ENCODE measurements at places on chromosomes 6 and 20.
A peak's percentile ranks its signal among the peaks of the same experiment; 100 is the strongest.

GRCh38 chr20:3771552-3772058, 4.1 kb upstream of the ADISSP start:
- DNase-seq: no peak

GRCh38 chr6:48610846-48611245, 499.8 kb upstream of the PTCHD4 start:
- no peak for DNase-seq

- no peak for DNase-seq
Observed at GRCh38 chr6:74467533-74468215, 738.2 kb downstream of the COL12A1 start.

DNA sequence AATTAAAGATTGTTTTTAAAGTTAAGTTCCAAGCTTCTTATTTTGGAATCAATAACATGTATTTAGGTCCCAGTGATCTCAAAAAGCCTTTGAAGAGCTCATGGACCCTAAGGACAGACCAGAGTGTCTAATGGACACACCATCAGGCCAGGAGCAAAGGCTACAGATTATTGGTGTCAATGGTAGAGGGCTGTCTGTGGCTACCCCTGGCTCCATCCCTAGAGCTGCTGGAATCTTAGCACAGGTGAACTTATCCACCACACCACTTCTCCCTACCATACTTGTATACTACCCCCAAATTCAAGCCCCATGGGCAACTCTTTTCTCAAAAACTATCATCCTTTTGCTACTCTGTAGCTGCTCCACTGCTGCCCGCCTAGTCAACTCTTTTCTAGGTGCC, 79.4 kb upstream of the BEND6 start:
- no peak for DNase-seq

DNA sequence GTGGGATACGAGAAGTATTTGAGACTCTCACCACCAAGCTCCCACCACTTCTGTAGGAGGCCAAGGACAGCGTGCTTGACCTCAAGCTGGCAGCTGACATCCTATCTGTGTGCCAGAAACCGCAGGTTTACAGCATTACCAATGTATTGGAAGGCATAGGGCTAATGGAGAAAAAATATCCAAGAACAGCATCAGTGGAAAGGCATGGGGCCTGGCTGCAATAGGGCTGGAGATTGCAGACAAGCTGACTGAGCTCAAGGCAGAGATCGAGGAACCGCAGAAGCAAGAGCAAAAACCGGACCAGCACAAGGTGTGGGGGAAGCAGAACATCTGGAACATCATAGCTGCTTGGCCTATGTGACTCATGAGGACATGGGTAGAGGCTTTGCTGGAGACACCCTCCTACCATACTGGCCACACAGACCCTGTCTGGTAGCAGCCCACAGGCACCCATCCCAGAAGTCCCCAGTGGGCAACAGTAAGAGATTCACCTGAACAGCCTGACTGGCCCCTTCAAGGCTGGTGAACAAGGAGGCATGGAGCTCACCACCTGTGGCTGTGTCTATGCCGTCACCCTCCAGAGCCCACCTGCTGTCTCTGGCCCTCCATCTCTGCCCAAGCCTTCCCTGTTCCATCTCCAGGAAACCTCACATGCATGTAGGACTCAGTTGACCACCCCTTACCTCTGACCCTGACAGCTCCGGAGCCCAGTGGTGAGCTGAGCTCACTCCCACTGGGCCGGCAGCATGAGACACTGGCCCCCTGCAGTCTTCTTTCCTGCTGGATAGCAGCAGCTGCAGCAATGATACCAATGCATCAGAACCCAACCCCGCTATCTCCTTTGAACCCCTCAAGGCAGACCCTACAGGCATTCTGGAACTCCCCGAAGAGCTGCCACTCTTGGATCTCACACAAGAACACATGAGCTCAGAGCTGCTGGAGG, 171.1 kb downstream of the KIF6 start:
- no peak for DNase-seq

DNA sequence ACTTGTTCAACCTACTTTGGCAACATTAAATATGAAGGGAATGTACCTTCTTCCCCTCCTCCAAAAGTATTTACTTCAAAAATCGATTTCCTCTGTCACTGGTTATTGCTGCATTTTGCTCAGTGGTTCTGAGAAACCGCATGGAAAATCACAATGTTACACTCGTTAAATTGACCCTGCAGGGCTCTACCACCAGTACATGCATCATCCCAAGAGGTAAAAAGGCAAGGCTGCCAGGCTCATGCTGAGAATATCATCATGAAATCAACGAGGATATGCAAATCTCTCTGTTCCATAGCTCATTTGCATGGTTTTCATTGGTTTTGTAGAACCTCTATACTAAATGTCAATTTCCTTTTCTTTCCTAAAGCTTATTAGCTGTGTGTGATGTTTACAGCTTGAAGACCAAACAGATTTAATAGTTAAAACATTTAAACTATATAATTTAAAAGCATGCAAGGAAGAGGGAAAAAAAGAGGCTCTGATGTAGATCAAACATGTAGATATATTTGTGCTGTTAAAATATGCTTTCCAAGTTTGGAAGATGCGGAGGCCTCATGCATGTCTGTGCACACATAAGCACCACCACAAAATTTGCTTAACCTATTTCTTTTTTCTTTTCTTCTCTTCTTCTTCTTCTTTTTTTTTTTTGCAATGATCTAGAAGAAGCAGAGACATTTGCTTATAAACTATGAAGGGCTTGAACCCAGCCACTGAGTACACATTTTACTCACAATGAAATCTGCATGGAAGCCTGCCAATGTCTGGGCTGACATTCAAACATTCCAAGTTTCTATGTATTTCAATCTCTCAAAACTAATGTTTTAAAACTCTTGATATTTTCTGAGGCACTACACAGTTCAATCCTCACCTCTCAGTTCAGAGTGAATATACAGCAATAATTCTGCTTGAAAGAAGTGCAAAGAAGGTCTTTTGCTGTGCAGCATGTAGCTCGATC, 194.0 kb downstream of the GMPR start:
- DNase-seq: no peak

- DNase-seq: no peak
Observed at GRCh38 chr6:108288742-108289141, 6.1 kb upstream of the AFG1L start.

DNA sequence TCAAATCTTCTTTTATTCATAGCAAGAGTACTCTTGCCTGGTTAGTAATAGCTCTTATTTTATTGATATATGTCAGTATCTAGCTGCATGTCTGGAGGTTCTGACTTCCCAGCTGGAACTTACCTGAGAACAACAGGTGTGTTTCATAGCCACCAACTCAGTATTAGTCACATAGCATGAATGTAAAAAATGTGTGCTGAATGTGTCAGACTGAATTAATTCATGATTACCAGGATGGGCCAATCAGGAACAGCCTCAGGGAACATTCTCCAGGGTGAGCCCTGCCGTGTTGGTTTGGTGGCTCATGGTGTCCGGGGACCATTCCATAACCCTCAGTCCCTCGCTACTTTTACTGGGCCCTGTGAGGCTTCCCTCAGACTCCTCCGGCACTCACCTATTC, 99.7 kb downstream of the TULP4 start:
- DNase-seq: no peak

- no peak for DNase-seq
Observed at GRCh38 chr20:22343612-22344011, 240.8 kb downstream of the FOXA2 start.

DNA sequence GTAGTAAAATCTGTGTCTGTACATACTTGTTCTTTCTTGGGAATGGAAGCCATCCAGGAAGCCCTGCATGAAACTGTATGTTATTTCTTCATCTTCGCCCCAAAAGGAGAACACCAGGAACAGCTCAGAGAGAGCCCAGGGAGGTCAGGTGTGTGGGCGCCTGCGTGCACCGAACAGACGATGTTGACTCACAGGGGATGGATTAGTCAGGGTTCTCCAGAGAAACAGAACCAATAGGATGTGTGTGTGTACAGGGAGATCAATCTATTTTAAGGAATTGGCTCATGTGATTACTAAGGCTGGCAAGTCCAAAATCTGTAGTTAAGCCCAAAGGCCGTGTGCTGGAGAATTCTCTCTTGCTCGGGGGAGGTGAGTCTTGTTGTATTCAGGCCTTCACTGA, 45.7 kb downstream of the RNASET2 start:
- no peak for DNase-seq

DNA sequence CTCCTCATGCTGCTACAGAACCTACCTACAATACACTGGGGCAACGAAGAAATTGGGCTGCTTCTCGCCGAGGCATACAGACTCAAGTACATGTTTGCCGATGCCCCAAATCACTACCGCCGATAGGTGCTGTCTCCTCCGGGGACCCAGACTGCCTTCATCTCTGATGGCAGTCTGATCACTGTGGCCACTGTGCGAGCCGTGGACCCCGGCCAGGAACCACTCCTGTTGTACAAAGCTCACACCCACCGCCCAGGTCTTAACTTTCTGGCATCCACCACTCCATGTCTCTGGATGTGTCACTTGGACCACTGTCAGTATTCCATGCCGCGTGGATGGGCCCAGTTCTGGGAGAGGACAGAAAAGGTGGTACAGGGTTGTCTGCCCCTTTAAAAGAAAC, 22.7 kb upstream of the RNF8 start:
- no peak for DNase-seq

- peak; percentile 64 for DNase-seq
Observed at GRCh38 chr6:110178626-110179405, 654 bp downstream of the WASF1 start.

- no peak for DNase-seq
Observed at GRCh38 chr20:57060407-57061050, 205.9 kb downstream of the BMP7 start.

Measured in anterior cingulate cortex (tissue), 58 donors.